ENCODE measurements at places on chromosomes 2 and 18.

- no peak for DNase-seq
These were observed 64.2 kb downstream of the TRIP12 start for GRCh38 chr2:229857634-229858033.

GRCh38 chr2:219029829-219030165 lies 11.5 kb downstream of the CFAP65 start:
- DNase-seq: peak; percentile 65

DNA sequence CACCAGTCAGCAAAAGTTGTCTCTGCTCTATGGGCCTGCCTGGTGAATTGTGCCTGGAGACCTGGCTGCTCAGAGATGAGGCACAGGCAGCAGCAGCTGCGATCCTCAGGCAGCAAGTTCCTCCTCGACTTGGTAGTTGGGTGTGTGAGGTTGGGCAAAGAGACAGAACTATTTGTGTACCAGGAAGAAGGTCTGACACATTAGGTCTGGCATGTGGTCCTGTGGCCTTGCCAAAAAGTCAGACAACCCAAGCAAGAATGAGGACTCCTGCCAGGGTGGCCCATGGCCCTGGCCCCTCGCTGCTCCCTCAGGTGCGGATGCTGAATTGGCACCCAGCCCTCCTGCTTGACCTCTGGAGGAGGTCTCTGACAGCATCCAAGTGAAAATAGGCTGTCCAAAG lies 192.7 kb downstream of the DYSF start:
- no peak for DNase-seq

GRCh38 chr2:241014764-241015163 lies 16.3 kb downstream of the SNED1 start:
- DNase-seq: no peak

DNA sequence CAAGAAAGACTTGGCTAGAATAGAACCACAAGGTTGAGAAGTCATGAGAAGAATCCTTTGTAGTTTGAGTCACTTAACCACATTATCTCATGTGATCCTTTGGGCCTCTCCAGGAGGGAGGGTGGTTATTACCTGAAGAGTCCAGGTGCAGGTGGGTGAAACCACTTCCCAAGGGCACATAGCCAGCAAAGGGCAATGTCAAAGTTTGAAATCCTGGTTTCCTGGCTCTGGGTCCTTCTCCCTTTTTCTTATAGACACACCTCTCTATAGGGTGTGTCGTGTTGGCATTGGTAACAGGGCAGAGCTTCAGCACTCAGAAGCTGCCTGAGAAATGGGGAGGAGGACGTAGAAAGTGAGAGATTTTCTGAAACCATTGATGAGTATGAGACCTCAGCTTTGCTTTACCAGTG lies 137.9 kb downstream of the MGAT5 start:
- DNase-seq: no peak

DNA sequence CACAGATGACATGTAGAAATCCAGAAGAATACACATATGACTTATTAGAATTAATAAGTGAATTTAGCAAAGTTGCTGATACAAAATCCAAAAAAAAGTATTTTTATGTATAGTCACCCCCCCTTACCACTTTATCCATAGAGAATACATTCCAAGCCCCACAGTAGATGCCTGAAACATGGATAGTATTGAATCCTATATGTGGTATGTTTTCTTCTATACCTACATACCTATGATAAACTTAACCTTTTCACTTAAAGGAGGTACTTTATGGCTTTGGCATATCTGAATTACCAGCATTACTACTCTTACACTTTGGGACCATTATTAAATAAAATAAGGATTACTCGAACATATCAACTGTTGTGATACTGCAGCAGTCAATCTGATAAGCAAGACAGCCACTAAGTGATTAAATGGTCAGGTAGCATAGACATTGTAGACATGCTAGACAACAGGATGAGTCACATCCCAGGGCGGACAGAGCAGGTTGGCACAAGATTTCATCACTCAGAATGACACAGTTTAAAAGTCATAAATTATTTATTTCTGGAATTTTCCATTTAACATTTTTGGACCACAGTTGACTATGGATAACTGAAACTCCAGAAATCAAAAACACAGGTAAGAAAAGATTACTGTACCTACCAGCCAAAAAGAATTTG lies 208.2 kb upstream of the CHAC2 start:
- no peak for DNase-seq

DNA sequence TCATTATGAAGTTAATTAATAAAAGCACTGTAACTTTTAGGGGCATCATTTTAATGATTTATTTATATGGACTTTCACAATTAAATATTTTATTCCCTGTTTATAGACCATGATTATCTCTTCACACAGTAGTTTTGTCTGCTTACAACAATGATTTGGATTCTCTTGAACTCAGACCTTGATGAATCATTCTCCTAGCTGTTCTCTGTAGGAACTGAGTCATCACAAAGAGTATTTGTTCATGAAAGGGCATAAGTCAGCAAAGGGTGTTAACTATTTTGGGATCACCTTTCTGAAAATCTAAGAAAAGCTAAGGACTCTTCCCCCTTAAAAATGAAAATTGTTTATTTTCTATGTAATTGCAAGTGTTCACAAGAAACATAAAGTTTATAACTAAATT lies 461.1 kb upstream of the UBE2E3 start:
- DNase-seq: no peak

DNA sequence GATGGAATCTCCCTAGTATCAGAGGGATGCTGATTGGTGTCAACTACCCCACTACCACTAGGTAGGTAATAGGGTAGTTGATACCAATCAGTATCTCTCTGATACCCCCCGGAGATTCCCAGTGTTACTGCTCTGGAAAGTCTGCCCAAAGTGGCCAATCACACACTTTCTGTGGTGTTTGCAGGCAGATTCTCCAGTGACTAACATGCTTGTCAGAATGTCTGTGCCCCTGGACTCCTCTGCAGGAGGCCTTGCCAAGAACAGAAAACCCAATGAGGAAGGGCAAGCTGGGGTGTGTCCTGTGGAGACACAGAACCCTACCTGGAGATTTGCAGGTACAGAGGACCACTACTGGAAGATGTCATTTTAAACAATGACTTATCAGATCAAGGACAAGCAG lies 135.1 kb downstream of the RIT2 start:
- no peak for DNase-seq

- no peak for DNase-seq
These were observed 1.7 kb downstream of the EGR4 start for GRCh38 chr2:73291461-73292315.

- no peak for DNase-seq
These were observed 207.2 kb downstream of the KLHL29 start for GRCh38 chr2:23592061-23592685.

- DNase-seq: no peak
These were observed 88.0 kb downstream of the COMMD1 start for GRCh38 chr2:61993422-61994024.

DNA sequence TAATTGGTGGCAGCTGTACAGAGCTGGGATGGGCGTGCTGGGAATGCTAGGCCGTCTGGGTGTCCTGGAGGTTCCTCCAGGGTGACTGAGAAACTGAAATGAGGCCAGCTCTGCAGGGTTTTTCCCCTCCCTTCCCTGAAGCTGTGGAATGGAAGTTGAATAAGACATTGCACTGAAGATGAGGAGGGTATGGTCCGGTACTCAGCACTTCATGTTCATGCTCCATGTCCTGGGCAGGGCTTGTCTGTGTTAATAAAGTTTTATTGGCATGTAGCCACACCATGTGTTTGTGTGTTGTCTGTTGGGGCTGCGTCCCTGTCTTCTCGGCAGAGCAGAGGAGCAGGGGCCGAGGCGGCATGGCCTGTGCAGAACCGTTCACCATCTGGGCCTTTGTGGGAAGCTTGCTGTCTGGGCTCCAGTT lies 154.0 kb downstream of the LDLRAD4 start:
- no peak for DNase-seq

DNA sequence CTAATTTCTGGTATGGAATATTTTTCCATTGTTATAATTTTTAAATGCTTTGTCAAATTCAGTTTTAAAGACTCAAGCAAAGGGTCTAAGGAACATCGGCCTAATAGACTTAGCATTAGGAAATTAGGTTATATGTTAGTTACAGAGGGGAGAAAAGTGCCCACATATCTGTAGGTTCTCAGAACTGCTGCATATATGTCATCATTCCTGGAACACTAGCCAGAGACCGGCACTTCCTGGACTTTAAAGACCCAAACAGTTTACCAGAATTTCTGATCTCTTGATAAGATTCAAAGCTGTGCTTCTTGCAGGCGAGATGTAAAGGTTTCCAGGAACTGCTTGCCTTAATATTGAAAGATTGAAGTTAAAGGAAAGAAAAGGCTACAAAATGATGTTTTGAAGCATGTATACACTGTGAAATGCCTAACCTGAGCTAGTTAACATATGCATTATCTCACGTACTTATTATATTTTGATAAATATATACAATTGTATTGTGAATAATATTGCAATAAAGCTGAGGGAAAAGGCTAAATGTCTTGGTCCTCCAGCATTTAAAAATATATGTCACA lies 993.6 kb downstream of the LRP1B start:
- no peak for DNase-seq

GRCh38 chr2:237629188-237629534 lies 1.8 kb downstream of the LRRFIP1 start:
- DNase-seq: no peak

DNA sequence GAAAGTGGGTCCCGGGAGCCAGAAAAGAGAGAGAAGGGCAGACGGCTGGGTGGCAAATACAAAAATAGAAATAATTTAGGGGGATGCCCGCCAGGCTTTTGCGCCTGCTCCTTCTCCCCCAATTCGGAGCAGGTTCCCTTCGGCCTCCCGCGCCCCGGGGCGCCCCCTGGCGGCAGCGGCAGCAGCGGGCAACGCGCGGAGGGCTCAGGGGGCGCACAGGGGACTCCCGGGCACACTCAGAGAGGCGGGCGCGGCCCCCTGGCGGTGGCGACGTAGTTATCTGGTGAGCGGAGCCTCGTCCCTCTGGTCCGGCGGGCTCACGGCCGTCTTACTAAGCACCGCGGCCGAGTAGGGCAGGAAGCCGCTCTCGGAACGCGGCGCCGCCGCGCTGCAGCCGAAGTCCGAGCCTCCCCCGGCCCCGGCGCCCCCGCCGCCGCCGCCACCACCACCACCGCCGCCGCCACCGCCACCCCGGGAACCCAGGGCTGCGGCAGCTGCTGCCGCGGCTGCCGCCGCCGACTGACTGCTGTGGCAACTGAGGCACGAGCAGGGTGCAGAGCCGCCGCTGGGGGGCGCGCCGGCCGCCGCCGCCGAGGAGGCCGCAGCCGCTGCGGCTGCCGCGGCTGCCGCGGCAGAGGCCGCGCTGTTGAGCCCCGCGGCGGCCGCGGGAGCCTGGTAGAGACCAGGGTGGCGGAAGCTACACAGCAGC lies 3.8 kb downstream of the EVX2 start:
- DNase-seq: no peak

DNA sequence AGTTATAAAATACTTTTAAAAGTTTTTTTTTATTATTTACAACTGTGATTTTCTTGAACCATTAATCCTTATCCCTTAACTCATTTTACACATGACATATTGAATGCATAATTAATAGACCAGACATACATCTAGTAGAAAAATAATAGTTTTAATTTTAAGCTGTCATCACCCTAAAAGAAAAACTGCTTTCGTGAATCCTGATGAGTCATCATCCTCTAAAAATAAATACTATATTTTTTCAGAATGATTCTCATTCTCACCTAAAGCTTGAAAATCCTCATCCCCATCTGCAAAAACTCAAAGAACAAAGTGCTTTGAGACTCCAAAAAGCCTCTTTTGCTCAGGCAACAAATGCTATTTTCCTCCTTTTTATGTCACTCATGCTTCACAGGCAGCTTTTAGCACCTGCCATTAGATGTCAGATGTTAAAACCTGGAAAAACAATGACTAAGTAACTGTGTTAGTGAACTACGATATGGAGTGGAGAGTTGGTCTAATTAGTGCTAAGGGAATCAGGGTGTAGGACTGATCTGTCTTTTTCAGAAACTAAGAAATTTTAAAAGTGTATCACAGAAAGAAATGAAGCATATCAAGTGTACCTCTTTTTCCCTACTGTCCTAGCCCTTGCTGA lies 297.6 kb downstream of the TMX3 start:
- no peak for DNase-seq

GRCh38 chr2:122020377-122020776 lies 264.9 kb downstream of the TSN start:
- no peak for DNase-seq

- DNase-seq: no peak
These were observed 15.1 kb upstream of the CCBE1 start for GRCh38 chr18:59712311-59712710.

- no peak for DNase-seq
These were observed 15.5 kb upstream of the STON1 start for GRCh38 chr2:48514348-48515003.

DNA sequence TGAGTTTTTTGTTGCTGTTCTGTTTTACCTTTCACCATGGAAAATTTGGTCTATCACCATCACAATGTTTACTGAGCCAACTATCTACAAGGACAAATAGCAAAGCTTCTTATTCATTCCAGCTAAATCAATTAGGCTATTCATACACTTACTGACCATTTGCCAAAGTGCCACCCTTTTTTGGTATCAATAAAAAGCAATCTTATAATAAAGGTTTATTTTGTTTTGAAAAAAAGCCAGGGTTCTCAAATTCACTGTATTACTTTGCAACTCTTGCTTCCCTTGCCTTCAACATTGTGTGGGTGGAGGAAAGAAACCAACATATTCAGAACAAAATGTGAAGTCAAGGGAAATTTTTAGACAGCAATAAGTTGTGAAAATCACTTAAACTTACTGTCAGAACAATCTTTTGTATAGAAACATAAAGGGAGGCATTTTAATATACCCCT lies 15.3 kb downstream of the PELI1 start:
- no peak for DNase-seq

GRCh38 chr2:203704430-203704829 lies 2.0 kb upstream of the CD28 start:
- DNase-seq: no peak

DNA sequence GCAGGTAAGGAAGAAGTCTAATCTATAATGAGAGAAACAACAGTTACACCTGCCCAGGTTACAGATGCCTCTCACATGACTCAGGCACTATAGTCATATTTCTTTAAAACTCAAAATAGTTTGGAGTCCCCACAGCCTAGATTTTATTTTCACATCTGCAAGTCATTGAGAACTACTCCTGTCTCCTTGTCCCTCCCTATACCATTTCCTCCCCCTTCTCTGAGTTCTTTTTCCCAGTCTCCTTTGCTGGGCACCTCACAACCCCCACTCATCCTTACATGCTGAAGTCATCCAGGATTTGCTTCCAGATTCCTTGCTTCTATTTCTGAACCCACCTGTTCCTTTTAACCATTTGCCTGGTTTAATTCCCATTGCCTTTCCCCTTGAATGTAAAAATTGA lies 73.1 kb upstream of the KCNE4 start:
- DNase-seq: no peak

DNA sequence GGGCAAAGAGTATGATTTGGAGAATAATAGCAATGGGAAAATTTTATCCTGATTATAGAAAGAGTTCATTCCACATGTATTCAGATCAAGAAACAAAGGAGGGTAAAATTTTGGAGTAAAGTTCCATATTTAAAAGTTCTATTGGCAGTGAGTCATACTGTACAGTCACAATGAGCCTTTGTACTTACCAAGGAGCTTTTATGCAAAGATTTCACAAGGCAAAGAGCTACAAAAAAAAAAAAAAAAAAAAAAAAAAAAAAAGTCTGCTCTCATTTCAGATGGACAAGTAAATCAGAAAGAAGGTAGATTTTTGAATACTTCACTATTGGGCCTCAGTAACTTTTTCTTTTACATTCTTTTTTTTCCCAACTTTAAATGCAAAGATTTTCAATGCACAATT lies 1802.2 kb upstream of the PIK3C3 start:
- no peak for DNase-seq

GRCh38 chr2:45483997-45484396 lies 127.1 kb downstream of the SRBD1 start:
- DNase-seq: no peak

GRCh38 chr18:42784632-42785031 lies 330.9 kb downstream of the RIT2 start:
- DNase-seq: no peak
